ENCODE measurements at places on chromosomes 12 and 14.

GRCh38 chr12:48882315-48882687, 16.6 kb upstream of the RND1 start:
- DNase-seq = no peak

DNA sequence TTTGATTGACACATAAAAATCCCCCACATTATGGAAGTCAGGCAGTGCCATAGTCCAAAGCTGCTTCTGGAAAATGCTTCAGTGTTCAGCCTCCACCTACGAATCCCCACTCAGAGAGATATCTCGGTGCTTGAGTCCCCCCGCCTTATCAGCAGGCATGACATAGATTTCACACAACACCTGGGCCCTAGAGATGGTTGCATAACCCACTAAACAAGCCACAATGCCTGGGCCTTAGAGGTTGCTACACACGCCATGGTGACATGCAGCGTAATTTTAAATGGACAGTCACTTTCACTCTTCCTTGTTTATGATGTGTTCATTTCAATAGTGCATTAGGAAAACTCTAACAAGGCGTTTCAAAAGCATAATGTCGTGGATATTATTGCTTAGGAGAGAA, 38.0 kb downstream of the CCDC60 start:
- no peak for DNase-seq

- DNase-seq = no peak
These were observed 12.9 kb upstream of the CLMN start for GRCh38 chr14:95332641-95333040.

DNA sequence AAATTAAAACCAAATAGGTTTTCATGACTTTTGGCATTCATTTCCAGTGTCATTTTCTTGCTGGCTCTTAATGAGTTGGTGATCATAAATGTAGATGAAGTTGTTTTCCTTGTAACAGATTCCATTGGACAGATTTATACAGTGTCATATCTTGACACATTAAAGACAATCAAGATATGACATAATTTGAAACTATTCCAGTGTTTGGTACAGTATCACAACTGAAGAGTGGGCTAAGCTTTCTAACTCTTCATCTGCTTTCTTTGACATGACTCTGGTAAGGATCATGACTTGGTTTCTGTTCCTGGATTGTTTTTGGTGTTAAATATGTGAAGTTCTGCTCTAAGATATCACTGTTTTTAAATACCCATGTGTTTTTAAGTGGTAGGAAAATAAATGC, 289.6 kb downstream of the NAV3 start:
- DNase-seq = no peak

- no peak for DNase-seq
These were observed 8.7 kb downstream of the MTERF2 start for GRCh38 chr12:106978035-106978800.

DNA sequence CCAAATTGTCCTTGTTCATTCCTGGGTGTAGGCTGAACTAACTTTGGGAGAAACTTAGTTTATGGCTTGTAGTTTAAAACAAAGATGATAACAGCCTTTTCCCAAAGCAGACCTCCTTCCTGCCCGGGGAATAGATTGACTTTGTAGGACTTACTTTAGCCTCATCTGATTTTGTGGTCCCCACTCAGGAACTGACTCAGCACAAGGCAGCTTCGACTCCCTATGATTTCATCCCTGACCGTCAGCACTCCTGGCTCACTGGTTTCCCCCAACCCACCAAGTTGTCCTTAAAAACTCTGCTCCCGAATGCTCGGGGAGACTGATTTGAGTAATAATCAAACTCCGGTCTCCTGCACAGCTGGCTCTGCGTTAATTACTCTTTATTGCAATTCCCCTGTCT, 40.1 kb upstream of the DDHD1 start:
- no peak for DNase-seq

DNA sequence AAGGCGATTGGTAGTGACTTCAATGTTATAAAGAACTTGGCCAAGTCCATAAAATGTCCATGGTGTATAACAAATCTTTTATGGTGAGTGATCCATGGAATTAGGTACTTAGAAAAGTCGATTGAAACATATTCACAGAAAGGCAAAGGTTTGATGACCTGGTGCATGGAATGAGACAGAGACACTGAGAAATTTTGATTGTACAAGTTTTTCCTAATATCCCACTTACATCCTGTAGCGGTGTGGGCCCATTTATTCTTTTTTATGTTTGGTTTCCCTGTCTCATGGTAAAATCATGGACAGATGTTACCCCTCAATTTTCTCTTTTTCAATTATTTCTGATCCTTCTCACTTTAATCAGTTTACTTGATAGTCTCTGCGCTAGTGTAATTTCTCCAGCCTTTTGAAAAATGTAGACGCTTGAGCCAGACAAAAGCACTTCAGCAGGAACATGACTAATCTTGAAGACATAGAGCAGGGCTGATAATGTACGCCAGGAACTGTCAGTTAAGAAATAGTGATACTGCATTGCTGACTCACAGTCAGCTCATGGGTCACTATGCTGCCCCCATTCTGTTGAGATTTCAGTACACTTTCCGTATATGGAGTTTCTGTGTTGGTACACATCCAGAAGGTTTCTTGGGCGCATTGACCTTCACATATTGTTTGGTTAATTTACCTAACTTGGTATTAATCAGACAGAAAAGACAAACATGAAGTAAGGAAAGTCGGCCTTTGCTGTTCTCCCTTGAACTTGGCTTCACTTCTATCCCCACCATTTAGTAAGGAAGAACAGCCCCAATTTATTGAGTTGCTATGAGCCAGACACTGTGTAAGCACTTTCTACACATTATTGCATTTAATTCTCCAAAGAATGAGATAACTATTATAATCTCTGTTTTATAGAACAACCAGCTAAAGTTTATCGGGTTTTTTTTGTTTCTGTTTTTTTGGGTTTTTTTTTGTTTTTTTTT, 841.7 kb downstream of the DIO2 start:
- DNase-seq = no peak

GRCh38 chr14:96516351-96516750, 14.2 kb downstream of the PAPOLA start:
- no peak for DNase-seq

DNA sequence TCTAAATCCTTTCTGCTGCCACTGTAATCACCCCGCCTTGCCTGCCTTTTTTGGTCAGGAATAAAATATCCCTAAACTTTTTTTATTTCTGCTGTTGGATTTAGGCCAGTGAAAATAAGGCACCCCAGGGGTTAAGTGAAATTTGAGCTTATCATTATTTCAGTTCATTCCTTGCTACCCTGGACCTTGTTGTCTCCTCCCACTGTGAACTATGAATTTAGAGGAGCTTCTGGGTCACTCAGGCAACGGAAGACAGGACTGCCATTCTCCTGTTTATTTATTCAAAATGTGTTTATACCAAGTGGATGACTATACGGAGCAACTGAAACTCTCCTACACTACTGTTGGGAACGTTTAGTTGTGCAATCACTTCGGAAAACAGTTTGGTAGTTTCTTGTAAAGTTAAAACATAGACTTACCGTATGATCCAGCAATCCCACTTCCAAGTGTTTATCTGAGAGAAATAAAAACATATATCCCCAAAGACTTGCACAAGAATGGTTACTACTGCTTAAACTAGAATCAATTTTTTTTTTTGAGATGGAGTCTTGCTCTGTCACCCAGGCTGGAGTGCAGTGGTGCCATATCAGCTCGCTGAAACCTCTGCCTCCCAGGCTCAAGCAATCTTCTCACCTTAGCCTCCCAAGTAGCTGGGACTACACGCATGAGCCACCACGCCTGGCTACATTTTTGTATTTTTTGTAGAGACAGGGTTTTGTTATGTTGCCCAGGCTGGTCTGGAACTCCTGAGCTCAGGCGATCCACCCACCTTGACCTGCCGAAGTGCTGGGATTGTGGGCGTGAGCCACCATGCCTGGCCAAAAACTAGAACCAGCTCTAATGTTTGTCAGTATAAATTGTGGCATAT, 2.3 kb upstream of the TRAFD1 start:
- no peak for DNase-seq

GRCh38 chr14:91326514-91327249, 82.2 kb upstream of the GPR68 start:
- no peak for DNase-seq

- DNase-seq = no peak
These were observed 1.7 kb downstream of the ABCD2 start for GRCh38 chr12:39617887-39618286.

GRCh38 chr14:101623077-101623372, 61.7 kb downstream of the DIO3 start:
- no peak for DNase-seq

DNA sequence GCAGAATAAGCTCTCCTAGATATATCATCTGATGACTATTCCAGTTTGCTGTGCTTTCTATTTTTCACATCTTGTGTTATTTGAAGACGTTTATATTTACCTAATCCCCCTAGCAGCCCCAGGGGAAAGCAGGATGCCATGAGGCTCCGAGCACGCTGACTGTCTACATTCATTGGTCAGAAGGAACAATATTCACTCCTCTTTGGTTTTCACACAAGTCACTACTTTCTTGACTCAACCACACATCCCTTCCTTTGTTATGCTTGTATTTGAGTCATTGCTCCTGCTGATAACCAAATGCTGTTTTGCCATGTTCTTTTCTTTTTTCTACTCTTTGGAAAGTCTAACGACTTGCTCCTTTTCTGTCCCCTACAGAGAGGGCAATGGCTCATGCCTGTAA, 86.5 kb upstream of the SLC38A2 start:
- no peak for DNase-seq

GRCh38 chr14:104604458-104605449, at the start of gene TMEM179:
Gene TMEM179 (minus strand): TSS chr14:104604772. CDS start chr14:104604741, 31 bp downstream.
- DNase-seq = no peak

DNA sequence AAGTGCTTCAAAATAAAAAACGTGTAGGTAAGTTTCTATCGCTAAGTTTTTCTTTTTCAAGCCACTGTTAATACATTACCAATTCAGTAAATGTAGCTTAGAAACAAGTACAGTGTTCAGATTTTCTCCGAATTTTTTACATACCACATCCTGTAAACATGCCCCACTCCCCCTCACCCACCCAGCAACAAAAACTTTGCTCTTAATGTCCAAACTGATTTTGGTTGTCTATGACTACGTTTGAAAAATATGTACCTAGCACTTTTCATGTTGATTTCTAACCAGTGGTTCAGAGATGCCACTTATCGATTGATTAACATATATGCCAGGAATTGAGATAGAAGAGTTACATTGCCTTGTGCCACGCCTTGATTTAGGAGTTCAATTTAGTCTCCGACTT, 663 bp upstream of the LIN7A start:
- DNase-seq = no peak

DNA sequence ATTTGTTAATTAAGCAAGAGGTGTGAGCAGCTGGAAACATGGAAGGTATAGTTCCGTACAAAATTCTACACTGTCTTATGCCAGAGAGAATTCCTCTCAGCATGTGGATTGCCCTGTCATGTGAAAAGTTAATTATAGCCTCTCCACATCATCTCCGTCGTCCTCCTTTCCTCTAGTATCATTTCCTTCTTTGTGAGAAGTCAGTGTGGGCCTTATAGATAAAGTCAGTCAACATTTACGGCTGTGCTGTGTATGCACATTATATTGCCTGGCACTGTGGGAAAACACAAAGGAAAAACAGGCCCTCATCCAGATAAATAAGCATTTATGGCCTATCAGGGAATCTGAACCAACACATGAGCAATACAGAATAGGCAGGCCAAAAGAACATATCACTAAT, 236.6 kb downstream of the SEC23A start:
- DNase-seq = no peak

DNA sequence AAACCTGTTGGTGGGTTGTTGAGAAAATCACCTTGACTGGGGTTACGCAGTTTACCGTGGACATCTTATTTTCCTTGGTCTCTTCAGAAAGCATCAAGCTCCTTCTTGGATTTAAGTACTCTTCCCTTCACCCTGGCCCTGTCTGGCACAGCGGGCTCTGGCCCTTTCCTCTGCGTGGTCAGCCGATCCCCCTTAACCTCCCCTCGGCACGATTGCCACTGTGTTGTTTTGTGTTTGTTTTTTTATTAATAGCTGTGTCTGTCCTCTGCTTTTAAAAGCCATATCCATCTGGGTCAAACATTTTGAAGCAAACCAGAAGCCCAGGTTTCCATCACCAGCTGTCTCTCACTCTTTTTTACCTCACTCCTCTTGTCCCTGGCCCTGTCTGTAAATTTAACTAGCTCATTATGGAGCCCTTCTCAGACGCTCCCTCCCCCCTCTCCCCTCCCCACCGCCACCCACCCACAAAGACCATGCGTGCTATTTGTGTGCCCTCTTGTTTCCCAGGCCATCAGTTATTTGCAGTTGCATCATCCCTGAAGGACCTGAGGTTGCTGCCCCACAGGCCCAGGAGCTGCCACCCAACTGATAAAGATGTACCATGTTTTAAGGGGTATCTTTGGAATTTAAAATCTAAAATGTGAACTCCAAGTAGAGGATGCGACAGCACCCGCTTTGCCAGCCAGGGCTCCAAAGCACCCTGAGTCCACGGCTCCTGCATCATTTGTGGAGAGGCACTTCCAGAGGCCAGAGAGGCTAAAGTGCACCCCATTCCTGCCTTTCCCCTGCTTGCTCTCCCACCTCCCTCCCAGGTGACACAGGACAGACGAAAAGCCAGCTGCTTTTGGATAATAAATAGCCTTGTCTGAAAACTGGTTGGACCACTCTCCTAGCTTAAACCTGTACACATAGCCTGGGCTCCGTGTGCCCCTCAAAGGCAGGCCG, 3.9 kb downstream of the BCL11B start:
- DNase-seq = no peak

GRCh38 chr12:42145552-42146215, 1.0 kb upstream of the GXYLT1 start:
- DNase-seq = no peak

DNA sequence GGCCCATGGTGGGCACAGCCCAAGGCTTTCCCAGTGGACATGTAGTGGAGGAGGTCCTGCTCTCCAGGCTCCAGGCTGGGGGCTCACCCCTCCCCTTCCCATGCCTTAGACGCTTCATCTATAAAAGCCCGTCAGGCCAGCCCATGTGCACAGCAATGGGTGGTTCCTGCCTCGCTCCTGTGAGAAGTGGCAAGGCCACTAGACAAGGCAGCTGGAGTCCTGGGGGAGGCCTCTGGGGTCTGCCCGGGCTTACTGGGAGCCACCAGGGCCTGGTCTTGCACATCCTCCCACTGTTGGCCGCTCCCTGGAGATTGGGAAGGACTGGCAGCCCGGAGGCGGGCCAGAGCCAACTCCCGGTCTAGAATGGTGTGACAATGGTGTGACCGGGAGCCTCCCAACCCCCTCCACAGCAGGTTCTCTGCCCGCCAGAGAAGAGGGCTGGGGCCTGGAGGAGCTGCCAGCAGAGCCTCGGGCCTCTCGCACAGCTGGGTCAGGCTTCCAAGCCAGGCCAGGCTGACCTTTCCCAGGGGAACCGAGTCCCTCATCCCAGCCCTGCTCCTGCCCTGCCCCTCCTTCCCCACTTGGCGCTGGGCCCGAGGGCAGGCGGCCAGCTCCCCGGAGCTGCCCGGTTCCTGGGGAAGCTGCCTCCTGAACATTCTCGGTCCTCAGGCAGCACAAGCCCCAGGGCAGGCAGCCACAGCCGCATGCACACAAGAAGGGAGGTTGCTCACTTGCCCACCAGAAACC, 97.9 kb downstream of the RFLNA start:
- no peak for DNase-seq

DNA sequence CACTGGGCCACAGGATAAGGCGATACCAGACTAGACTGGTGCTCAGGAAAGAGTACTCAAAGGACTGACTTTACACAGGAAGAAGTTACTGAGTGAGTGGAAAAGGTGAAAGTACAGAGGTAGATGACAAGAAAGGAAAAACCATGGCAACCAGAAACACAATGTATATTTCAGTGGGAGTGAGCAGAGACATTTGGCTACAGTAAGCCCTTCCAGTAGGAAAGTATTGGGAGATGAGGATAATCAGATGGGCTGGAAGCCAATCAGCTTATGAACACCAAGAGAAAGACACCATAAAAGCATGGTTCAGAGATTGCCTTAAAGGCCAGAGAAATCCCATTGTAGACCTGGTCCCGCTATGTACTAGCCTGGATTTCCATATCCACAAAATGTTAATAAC, 51.6 kb downstream of the TMTC1 start:
- DNase-seq = no peak
